Osteocyte (in vitro differentiated cells): ENCODE measurements at places on chromosomes 4 and X. TPM values are rescaled to one million over a fixed set of nuclear protein-coding genes. Genes with fewer than 3 reads are reported as not detected.

DNA sequence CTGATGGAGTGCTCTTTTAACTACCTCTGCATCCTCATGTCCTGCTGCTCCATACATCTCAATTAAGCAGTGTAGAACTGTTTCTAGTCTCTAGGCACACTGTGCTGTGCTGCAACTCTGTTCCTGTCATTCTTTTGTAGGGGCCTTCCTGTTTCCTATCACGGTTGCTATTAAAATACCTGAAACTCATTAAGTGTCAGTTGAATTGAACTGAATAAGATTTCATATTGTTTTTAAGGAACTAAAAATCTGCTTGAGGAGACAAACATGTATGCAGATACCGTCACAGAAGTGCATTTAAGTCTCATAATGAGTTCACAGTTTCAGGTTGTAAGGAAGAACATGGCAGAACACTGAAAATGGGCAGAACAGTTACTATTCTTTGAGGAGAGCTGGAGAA, 170.1 kb downstream of the LARP7 start:
- no peak overlapping the region for H3K27ac ChIP-seq
- no peaks in the 10 kb centered on the region for H3K36me3 ChIP-seq
- no peak for DNase-seq
- H3K4me3 ChIP-seq: no peak overlapping the region

DNA sequence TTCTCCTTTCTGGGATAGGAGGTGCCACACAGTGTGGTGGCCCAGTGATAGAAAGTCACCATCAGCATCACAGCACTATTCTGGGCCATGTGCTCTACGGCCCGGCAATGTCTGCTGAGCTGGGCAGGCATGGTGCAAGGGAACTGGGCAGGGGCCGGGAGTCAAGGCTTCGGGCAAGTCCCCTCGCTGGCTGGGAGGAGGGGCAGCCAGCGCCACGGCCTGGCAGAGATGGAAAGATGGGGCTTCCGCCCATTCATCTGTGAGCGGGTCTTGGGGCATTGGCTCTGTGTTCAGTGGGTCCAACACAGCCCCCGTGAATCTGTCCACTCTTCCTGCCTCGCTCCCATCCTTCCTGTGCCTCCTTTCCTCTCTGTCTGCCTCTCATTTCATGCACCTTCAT, 7.1 kb upstream of the ATP2B3 start:
- peaks cover 8% of the 10 kb centered on the region for H3K36me3 ChIP-seq
- no peak for DNase-seq
- no peak overlapping the region for H3K4me3 ChIP-seq
- H3K4me1 ChIP-seq: peaks cover 6% of the 10 kb centered on the region
- no peaks in the 10 kb centered on the region for H3K27me3 ChIP-seq

DNA sequence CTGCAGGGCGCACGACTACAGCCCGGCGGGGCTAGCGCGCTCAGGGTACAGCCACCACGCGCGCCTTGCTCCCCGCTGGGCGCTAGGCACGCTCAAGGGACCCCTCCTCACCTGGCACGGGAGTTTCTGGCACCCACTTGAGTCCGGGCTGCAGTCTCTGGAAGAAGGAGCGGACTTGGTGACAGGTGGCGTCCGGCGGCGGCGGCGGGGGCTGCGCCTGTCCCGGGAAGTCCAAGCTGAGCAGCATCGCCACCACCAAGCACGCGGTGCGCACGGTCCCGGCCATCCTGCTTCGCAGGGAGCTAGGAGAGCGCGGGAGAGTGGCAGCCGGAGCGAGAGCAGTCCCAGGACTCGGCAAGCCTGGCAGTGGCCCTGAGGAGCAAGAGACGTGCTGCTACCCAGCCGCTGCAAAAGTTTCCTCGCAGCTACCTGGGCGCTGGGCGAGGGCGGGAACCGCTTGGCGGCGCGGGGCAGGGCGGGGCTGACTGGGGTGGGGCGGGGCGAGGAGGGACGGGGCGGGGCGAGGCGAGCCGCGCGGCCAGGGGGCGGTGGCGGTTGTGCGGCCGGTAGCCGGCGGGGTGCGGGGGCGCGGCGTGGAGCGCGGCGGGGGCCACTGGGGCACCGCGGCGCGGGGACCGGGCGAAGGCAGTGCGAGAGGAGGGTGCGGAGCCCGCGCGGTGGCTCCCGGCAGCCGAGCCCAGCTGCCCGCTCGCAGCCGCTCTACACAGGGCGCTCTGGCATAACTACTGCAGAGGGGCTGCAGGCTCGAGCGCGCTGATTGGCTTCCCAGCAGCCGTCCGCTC, at the start of gene GPC3:
Gene GPC3, minus strand, starts transcription at position 431 of the 803 bp plus-strand sequence.
- H3K36me3 ChIP-seq: peaks cover 2% of the 10 kb centered on the region
- H3K27ac ChIP-seq: no peak within 1 kb of the TSS
- DNase-seq: peak; percentile 88
- peak within 1 kb of the TSS; percentile 78 for H3K4me3 ChIP-seq
- H3K27me3 ChIP-seq: peaks cover 28% of the 10 kb centered on the region

- DNase-seq: no peak
- peaks cover 33% of the 10 kb centered on the region for H3K4me1 ChIP-seq
- peak overlapping the region; percentile 82 for H3K27ac ChIP-seq
- peak overlapping the region; percentile 73 for H3K4me3 ChIP-seq
- H3K36me3 ChIP-seq: peaks cover 17% of the 10 kb centered on the region
- H3K27me3 ChIP-seq: no peaks in the 10 kb centered on the region
Observed at GRCh38 chr4:52657618-52658501, 1.2 kb downstream of the USP46 start.

DNA sequence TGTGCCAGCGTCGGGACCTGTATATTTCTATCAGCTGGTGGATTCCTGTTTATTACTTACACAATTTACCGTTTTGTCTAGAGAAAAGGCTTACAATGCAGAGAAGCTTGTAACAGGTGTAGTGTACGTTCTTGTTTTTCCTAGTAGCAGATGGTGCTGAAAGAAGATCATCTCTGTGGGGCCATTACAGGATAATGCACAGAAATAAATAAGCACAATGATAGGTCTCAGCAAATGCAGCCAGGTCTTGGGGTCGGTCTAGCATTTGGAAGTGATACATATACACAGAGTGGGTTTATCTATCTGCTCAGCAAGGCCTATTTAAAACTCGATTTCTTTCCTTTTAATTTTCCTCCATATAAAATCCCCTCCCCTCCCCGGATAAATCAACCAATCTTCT, 180.9 kb upstream of the LCORL start:
- H3K4me1 ChIP-seq: no peaks in the 10 kb centered on the region
- no peak overlapping the region for H3K4me3 ChIP-seq
- no peaks in the 10 kb centered on the region for H3K36me3 ChIP-seq
- H3K27ac ChIP-seq: no peak overlapping the region
- no peak for DNase-seq

DNA sequence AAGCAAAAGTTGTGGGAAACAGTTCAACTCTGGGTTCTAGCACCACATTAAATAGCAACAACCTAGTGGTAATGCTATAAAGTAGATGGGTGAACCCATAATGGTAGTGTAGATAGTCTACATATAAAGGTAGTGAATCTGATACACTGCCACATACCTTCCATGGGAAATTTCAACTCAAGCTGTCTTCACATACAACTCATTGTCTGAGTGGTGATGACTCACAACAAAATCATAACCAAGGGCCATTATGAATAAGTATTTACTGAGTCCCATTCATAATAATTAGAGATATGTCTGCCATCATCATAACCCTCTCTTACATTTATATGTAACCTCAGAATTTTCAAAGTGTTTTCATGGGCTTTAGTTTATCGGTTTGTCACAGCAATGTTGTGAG, 34.8 kb downstream of the EGF start:
- no peak overlapping the region for H3K4me3 ChIP-seq
- DNase-seq: no peak
- H3K27ac ChIP-seq: no peak overlapping the region
- no peaks in the 10 kb centered on the region for H3K27me3 ChIP-seq

DNA sequence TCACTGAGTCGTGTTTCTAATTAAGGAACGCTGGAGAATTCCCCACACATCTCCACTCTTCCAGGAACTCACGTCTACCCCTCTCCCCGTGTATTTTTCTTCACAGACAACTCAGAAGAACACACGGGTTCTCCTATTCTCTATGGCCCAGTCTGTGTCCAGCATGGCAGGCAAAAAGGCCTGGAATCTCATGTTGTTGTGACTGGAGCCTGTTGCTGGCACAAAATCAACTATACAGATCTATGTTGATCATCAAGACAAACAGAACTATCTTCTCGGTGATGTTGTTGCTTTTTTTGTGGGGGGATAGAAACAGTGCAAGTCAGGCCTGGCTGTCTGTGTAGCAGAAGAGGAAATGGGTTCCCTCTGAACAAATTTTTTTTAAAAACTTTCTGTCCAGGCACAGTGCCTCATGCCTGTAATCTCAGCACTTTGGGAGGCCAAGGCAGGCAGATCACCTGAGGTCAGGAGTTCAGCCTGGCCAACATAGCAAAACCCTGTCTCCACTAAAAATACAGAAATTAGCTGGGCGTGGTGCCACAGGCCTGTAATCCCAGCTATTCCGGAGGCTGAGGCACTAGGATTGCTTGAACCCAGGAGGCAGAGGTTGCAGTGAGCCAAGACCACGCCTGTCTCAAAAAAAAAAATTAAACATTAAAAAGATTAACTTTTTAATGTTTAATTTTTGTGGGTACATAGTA, 50.5 kb upstream of the CBR4 start:
- H3K36me3 ChIP-seq: no peaks in the 10 kb centered on the region
- H3K27me3 ChIP-seq: no peaks in the 10 kb centered on the region
- H3K27ac ChIP-seq: no peak overlapping the region
- peaks cover 23% of the 10 kb centered on the region for H3K4me1 ChIP-seq
- no peak overlapping the region for H3K4me3 ChIP-seq
- DNase-seq: no peak

GRCh38 chr4:7018281-7018680, 24.9 kb upstream of the TADA2B start:
- no peak overlapping the region for H3K27ac ChIP-seq
- H3K4me1 ChIP-seq: peaks cover 28% of the 10 kb centered on the region
- no peak for DNase-seq
- no peak overlapping the region for H3K4me3 ChIP-seq

DNA sequence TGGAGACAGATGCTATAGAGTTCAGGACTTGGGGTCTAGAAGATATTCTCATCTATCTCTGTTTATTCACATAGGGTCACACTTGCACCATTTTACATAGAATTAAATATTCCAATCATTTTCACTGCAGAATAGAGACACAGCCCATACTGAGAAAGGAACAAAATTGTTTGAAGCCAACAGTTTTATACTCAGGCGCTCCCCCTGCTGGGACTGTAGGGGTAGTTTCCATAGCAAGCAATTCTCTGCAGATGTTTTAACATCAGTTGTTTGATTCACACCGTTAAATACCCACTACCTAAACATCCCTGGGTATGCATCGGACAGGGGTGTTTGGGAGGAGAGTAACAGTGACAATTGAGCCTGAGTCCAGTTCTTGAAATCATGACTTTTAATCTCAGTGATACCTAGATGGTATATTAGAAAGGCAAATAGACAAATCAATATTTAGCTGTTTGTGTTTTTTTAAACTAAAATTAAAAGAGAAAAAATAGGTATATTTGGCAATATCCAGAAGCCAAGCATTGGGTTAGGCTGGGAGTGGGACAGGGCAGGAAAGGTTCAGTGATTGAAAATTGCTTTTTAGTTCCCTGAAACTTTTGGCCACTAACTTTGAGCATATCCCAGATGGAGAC, 33.8 kb downstream of the LONRF3 start:
- H3K4me3 ChIP-seq: no peak overlapping the region
- no peaks in the 10 kb centered on the region for H3K36me3 ChIP-seq
- no peak overlapping the region for H3K27ac ChIP-seq
- DNase-seq: no peak

GRCh38 chr4:84563002-84563401, 19.9 kb upstream of the CDS1 start:
- no peaks in the 10 kb centered on the region for H3K4me1 ChIP-seq
- H3K27ac ChIP-seq: no peak overlapping the region
- no peak overlapping the region for H3K4me3 ChIP-seq
- DNase-seq: no peak
- no peaks in the 10 kb centered on the region for H3K36me3 ChIP-seq
- peaks cover 32% of the 10 kb centered on the region for H3K27me3 ChIP-seq

- H3K36me3 ChIP-seq: no peaks in the 10 kb centered on the region
- H3K27ac ChIP-seq: no peak overlapping the region
- no peak for DNase-seq
- H3K27me3 ChIP-seq: peaks cover 2% of the 10 kb centered on the region
- no peak overlapping the region for H3K4me3 ChIP-seq
- H3K4me1 ChIP-seq: no peaks in the 10 kb centered on the region
Observed at GRCh38 chr4:158250321-158250720, 40.0 kb downstream of the TMEM144 start.

DNA sequence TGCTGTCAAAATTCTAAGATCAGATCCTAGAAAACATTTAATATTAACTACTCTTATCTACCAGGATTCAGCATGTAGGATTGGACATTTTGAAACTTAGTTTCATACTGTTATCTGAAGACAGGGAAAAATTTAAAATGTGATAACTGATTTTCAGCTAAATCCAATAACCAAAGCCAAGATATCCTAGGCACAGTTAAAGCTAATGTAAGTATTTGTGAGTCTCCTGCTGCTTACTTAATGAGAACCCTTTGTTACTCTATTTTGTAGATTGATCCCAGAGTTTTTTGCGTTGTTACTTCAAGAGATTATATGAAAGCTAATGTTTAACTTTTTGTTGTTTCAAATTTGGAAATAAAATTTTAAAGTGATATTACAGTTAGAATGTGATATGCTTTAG, 2.0 kb downstream of the CPE start:
- no peak overlapping the region for H3K27ac ChIP-seq
- no peak overlapping the region for H3K4me3 ChIP-seq
- H3K36me3 ChIP-seq: no peaks in the 10 kb centered on the region

- peaks cover 56% of the 10 kb centered on the region for H3K4me1 ChIP-seq
- no peak for DNase-seq
- no peaks in the 10 kb centered on the region for H3K36me3 ChIP-seq
- H3K27me3 ChIP-seq: no peaks in the 10 kb centered on the region
Observed at GRCh38 chr4:185773419-185773818, 38.6 kb downstream of the SORBS2 start.

- no peaks in the 10 kb centered on the region for H3K27me3 ChIP-seq
- no peak overlapping the region for H3K27ac ChIP-seq
- peaks cover 4% of the 10 kb centered on the region for H3K36me3 ChIP-seq
- peaks cover 17% of the 10 kb centered on the region for H3K4me1 ChIP-seq
- no peak for DNase-seq
Observed at GRCh38 chr4:174252412-174252811, 31.1 kb downstream of the FBXO8 start.

The RS1 gene
- total RNA-seq: not detected in 2 replicates

The MANBA gene
- total RNA-seq: 26.1 and 27.3 TPM in 2 replicates

The SLIT2 gene
- 45.6 and 55.6 TPM in 2 replicates for total RNA-seq

The TMEM156 gene
- not detected in 2 replicates for total RNA-seq

The VSIG4 gene
- total RNA-seq: not detected in 2 replicates

The SRPK3 gene
- total RNA-seq: not detected in 2 replicates

The CFP gene
- 0.57 and 0.97 TPM in 2 replicates for total RNA-seq

The TTC29 gene
- 0.16 and 0.37 TPM in 2 replicates for total RNA-seq
